ENCODE measurements at places on chromosomes 1 and 21.

DNA sequence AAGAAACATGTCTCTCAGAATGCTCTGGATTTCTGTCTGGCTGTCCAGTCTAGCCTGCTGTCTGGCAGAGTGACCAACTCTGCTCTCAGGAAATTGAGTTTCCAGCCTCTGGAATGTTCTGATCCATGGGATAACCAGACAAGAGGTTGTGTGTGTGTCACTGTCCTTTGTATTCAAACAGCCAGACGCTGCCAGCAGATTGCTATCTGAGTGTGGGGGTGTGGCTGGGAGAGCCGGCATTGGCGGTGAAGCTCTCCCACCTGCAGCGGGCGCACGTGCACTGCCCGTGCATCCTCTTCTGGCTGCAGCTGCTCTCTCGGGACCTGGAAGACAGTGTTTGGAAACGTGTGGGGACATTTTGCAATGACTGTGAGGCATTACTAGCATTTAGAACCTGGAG, 26.1 kb downstream of the PKP1 start:
- peak; percentile 37 for DNase-seq

DNA sequence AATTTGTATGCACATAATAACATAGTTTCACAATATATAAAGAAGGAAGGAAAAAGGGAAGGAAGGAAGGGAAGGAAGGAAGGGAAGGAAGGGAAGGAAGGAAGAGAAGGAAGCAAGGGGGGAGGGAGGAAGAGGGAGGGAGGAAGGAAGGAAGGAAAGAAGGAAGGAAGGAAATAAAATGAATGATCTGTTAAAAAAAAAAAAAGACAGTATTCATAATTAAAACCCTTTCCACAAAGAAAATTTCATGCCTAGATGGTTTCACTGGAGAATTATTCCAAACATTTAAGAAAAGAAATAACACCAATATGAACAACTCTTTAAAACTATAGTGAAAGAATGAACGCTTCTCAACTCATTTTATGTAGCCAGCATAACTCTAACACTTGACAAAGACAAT, 44.8 kb downstream of the CDKN2C start:
- DNase-seq, result no peak

DNA sequence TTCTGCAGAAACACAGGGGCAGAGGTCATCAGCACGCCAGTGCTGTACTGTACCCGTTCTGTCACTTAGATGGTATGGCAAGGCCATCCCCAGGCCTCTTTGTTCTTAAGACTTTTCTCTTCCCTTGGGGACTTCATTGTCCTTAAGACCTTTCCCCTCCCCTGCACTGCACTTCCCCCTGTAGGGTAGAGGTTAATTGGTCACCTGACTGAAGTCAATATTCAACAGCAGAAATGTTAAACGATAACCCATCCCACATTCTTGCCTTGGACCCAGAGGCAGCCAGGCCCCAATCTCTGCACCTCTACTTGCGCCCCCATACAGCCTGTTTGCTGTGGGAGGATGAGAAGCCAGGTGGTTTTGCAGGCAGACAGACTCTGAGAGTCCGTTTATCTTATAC, 10.2 kb downstream of the PHGDH start:
- no peak for DNase-seq

- no peak for DNase-seq
Measured at GRCh38 chr21:19864476-19864875, 1133.7 kb upstream of the NCAM2 start.

GRCh38 chr1:211182746-211183145, 48.8 kb upstream of the KCNH1 start:
- DNase-seq, result no peak

DNA sequence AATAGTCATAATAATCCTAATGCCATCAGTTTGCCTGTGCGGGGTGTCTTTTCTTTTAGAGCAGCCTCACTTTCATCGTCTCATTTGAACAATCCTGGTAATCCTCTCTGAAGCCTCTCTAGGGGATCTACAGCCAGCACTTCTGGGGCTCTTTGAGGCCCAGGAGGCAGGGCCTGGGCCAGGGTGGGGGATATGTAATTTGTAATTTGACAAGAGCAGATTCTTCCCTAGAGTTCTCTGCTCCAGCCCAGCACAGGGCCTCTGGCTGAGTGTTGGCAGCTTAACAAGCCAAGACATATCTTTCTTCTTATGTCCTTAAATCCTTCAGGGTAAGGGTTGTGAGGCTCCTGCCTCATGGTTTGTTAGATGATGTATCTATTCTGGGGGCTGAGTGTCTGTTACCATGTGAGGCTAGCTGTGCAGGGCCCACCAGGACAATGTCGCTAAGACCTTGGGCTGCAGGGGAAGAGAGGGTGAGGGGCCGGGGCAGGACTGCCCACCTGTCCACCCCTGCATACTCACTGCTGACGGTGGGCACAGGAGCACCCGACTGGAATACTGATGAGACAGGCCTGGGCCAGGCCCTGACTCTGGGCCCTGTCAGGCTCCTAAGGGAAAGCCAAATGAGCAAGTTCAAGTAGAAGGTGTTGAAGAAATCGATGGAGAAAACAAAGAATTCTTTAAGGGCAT, 45.3 kb upstream of the PARP1 start:
- DNase-seq, result no peak

GRCh38 chr1:207801819-207802218, 50.0 kb downstream of the CD46 start:
- DNase-seq, result no peak

DNA sequence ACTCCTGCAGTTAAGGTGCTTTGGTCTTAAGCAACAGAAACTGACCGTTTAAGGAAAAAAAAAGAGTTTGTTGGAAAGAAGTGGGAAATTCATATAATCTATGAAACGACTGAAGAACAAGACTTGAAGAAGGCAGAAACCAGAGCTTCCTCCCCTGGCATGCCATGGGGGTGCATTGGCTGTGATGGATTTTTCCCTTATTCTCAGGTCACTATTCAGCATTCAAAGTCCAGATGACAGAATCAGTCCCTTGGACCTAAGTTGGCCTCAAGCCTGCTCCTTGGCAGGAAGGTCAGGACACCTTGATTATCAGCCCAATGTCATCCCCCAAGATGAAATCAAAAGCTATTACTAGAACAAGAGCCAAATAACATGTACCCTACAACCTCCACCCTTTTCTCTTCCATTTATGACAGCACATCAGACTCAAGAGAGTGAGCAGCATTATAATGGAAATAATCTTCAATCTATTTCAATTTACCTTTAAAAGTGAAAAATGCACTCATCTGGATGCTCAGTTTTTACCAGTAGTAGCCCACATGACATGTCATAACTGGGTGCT, 15.8 kb upstream of the TMEM9 start:
- no peak for DNase-seq

- no peak for DNase-seq
Measured at GRCh38 chr1:221856228-221857093, 114.6 kb upstream of the DUSP10 start.

DNA sequence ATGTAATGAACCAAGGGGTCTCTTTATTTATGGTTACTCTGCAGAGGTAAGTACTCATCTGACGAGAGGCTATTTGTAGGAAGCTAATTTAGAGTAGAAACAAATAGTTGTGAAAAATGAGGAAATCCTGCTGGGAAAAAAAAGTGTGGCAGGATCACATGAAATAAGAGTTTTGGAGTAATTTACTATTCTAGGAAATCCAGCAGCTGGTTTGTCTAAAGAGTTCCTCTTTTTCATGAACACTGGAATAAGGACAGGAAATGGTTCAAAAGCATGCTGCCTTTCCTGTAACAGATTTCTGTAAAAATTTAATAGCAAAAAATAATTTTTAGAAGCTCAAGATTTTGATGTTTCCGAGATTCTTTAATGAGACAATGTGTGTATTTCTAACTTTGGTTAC, 177.3 kb downstream of the CHRM3 start:
- no peak for DNase-seq

Data from HTR-8/SVneo (cell line).